ENCODE measurements at places on chromosomes 1 and 21.

DNA sequence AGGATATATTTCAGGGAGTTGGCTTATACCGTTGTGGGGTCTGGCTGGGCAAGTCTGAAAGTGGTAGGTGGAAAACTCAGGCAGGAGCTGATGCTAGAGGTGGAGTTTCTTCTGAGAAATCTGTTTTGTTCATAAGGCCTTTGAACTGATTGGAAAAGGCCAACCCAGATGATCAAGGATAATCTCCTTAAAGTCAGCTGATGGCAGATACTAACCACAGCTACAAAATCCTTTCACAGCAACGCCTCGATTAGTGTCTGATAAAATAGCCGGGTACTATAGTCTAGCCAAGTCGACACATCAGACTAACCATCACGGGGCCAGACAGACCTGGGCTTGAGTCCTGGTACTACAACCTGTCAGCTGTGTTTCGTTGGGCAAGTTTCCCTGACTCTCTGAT is 21.4 kb downstream of the OPRD1 start:
- no peak for DNase-seq

GRCh38 chr1:232917053-232917452 is 33.4 kb upstream of the NTPCR start:
- no peak for DNase-seq

DNA sequence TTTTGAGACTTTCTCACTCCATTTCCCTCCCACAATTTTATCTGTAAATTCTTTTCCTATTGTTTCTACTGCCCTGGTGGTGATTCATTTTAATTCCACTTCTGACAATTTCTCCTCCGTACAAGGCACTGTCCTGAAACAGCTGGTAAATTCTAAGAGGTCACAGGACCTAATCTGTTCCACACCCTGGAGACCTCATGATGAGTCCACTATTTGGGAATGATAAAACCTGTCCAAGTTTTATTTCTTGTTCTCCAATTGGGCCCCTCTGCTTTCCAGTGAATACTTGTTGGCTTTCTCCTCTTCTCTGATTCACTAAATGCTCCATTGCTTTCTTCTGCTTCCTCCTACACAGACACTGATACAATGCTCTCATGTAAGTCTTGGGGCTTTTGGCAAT is 343.1 kb upstream of the DUSP10 start:
- DNase-seq, result no peak

GRCh38 chr1:231383159-231383860 is 38.8 kb downstream of the EGLN1 start:
- no peak for DNase-seq

DNA sequence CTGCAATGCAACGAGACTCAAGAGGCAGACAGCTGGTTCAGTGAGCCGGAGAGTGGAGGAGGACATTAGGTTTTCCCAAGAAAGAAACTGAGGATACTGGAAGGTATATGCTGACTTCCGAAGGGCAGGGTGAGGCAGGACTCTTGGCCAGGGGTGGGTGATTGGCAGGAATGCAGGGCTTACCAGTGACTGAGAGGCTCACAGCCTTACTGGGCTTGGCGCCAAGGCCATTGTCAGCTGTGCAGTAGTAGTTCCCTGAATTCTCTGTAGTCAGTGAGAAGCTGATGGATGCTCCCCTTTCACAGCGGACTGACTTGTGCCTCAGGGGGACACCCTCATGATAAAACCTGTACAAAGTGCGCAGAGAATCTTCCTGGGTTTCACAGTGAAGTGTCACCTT is 9.6 kb downstream of the FCRL5 start:
- no peak for DNase-seq

- no peak for DNase-seq
Observed at GRCh38 chr1:207191776-207192175, 87.7 kb downstream of the C4BPA start.

- no peak for DNase-seq
Observed at GRCh38 chr1:174809755-174810280, 189.9 kb upstream of the CACYBP start.

DNA sequence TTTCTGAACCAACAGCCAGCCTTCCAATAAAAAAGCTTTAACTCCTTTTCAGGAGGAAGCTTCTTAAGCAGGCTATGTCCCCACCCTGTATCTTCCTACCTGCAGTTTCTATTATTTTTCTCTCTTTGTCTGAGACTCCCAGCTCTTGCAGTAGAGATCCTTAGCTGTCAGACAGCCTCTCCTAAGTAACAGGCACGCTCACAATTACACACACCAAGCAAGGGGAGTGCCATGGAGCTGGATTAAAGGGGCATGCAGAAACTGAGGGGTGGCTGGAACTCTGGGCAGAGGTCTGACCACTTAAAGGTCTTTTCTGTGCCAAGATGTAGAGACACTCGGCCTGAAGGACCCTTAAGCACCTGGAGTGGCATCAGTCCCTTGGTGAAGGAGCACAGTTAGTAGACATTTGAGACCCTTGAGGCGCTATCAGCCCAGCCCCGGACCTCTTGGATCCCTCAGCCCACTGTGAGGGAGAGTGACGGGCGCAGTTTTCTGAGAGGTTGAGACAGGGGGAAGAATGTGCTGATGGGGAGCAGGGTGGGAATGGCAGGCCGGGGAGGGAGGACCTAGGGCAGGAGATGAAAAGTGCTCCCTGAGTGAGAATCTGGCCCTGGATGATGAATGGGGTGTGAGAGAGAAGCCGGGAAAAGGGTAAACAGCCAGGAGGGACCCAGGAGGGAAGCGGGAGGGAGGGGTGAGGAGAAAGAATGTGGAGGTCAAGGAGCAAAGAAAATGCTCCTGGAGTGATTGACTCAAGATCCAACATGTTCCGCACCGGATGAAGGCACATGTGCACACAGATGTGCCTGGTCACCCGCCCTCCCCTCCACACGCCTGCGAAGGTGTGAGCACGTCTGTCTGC is 13.3 kb downstream of the PLXNA2 start:
- DNase-seq, result no peak

DNA sequence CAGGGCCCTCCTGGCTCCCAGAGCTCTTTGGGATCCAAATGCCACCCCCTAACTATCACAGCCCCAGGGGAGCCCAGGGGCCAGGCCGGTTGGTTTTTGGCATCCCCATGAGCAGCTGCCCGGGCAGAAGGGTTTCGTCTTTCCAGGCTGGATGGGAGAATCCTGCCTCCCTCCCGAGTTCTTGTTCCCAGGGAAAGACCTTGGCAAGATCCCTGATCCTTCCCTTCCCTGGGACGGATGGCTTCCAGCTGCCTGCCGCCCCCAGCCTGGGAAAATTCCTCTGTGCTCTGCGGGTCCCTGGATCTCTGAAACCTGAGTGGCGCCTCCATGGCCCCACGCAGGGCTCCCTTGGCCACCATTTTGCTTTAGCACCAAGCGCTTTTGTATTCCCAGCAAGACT is 55.6 kb downstream of the TAS1R2 start:
- DNase-seq, result no peak

GRCh38 chr1:83970802-83971201 is 28.1 kb downstream of the TTLL7 start:
- no peak for DNase-seq

DNA sequence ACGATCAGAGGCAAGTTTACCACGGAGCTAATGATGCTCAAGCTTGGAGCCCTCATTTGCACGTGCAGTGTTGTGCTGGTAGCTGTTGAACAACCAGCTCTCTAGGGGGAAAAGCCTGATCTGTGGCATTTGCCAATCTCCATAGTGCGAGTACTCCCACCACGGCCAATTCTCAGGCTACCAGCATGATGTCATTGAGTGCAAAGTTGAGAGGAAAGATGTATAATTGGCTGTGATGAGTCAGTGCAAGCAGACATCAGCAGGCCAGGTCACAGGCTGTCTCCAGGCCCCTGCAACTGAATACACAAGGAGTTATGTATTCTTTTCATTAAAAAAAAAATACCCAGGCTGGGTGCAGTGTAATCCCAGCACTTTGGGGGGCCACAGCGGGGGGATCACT is 233.1 kb upstream of the VAMP3 start:
- DNase-seq, result no peak

DNA sequence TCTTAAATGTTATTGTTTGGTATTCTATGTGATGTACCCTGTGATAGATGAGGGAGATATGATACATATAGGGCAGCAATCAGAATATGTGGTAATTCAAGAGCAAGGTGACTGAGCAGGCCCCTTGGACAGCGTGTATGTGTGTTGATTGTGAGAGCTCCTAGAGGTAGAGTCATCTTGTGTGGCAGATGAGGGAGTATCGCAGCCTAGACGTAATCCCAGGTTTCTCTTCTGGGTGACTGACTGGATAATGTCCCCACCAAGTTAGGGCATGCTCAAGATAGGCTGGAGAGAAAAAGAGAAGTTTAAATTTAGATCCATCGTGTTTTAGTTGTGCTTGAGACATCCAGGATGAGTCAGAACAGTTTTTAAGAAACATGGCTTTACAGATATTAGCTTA is 185.3 kb downstream of the ZP4 start:
- DNase-seq, result no peak

DNA sequence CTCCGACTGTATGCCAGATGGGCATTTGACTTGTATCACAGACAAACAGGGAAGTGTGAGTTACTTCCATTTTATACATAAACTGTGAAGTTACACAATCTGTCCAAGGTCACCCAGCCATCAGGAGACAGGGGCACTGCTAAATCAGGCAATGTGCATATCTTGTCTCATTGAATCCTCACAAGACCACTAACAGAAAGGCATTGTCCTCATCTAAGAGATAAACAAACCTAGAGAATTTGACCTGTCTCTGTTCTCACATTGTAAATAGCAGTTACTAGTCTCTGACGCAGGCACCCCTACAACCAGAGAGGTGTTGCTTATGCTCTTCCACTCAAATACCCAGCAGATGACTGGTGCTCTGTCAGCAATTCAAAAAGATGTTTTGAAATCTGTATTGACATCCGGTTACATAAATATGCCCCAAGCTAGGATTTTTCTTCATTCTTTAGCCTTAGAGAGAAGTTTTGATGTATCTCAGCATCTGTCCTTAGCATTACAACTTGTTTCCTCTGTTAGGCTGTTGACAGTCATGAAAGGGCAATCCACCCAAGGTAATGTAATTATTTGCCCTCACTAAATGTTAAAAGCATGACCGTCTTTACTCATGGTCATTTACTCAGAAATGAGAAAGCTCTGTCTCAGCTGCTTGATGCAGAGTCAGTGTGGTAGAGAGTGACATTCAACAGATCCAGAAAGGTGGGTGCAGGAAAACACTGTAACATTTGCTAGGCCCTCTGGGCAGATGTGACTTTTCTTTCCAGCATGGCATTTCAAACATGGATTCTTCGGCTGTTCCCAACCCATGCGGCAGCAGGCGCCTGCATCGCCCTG is 51.9 kb upstream of the ZNF326 start:
- DNase-seq, result no peak

DNA sequence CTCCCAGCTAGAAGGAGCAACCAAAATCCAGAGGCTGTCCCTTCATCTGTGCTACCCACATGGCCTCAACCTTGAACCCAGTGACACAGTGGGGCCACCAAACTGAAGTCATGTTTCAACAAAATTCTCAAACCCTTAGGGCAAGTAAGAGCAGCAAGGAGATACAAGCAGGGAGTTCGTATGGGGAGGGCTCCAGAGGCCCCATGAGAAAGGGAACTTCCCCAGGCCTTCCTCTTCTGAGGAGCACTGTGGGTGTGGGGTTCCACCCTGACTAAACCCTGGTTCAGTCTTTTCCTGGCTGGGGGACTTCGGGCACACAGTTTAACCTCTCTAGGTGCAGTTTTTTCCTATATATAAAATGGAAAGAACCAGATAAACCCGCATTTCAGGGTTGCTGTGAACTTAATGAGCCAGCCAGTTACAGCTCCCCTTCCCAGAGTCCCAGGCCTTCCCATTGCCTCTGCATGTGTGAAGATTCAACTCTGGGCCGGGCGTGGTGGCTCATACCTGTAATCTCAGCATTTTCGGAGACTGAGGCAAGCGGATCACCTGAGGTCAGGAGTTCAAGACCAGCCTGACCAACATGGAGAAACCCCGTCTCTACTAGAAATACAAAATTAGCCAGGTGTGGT is 8.0 kb upstream of the THEMIS2 start:
- DNase-seq, result no peak

DNA sequence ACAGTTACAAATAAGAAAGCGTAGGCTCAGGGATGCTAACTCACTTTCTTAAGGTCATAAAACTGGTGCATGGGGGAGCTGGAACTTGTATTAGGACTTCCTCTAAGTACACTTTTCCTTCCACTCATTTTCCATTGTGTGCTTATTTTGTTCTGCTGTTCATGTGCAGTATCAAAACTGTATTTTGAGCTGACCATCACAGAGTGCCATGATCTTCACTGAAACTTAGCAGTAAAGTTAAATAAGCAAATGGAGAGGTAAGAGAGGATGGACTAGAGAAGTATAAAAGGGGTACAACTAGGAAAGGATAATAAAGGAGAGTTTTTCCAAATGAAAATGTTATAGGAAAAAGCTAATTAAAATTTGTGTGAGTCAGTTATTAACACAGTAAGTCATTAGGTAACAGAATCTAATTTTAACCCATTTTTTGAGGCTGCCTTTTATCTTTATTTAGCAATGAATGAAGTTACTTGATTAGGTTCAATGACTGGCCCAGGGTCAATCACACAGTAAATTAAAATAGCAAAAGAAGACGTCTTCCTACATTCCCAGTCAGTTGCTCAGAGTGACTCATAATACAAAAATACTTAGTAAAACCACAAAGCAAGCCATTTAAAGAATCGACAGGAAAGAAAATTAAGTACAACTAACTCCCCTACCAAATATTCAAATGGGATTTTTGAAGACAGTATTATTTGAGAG is 165.8 kb upstream of the C1orf105 start:
- DNase-seq, result no peak

GRCh38 chr1:102952400-102952799 is 155.9 kb downstream of the COL11A1 start:
- no peak for DNase-seq

DNA sequence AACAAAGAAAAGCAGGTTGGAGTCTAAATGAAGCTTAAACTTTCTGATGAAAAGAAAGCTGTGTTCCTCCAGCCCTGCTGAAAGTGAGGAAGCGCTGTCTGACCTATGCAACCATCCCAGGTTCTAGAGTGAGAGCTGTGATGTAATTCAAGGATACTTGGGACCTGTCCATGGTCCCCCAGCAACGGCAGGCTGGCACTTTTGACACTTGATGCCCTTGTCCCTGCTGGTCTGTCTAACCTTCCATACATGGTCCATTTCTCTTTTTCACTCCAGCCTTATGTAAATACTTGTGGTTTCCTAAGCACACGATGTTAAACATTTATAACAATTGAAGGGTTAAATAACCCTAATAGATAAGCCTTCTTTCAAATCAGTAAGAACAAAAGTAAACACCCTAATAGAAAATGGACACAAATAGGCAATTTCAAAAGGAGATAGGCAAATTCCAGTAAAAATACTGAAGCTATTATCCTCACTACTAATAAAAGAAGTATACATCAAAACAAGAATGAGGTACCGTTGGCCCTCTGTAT is 17.7 kb upstream of the KDM4A start:
- DNase-seq, result no peak

DNA sequence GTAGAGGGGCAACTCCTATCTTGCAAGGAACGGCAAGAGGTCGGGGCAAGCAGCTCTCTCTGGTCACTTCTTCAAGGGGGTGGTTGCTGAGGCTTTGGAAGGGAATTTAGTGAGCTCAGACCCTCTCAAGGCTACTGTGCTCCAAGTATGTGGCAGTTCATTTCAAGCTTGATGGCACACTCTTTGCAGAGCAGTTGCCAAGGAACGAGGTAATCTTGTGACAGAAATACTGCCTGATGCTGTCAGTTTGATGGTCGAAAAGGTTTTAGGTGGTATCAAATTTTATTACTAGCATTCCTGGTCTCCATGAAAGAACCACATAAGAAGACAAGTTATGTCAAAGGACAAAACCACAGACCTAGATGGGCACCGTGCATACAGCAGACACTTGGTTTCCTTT is 13.1 kb downstream of the CFAP298 start:
- no peak for DNase-seq

- no peak for DNase-seq
Observed at GRCh38 chr1:151705753-151706463, 10.7 kb downstream of the CELF3 start.

- no peak for DNase-seq
Observed at GRCh38 chr1:34763142-34763781, 3.7 kb downstream of the GJB4 start.

Data from activated T-cell treated with anti-CD3 and anti-CD28 coated beads for 48 hours (primary cell).